ENCODE measurements at places on chromosomes 7 and 10.

- DNase-seq, result no peak
Observed at GRCh38 chr7:74191231-74191630, 17.1 kb downstream of the EIF4H start.

GRCh38 chr7:36286226-36286625 is 103.4 kb upstream of the ANLN start:
- no peak for DNase-seq

DNA sequence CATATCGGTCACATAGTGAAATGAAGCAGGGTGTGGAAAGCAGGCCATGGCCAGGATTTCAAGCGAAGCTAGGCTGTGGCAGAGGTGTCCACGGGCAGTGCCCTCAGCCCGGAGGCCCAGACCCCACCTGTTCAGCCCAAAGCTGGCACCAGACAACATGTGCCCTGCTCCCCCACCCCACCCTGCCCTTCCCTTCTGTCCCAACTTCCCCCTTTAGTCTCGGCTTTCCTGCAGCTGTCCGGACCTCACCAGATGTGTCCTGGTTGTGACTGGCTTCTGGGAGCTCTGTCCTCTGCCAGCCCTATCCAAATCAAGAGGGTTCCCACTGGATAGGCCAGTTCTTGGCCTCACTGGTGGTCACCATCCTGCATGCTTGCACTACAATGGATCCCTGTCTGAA is 37.3 kb downstream of the ADAM12 start:
- DNase-seq, result no peak

- DNase-seq, result no peak
Observed at GRCh38 chr10:13527864-13528122, 1.0 kb downstream of the BEND7 start.

DNA sequence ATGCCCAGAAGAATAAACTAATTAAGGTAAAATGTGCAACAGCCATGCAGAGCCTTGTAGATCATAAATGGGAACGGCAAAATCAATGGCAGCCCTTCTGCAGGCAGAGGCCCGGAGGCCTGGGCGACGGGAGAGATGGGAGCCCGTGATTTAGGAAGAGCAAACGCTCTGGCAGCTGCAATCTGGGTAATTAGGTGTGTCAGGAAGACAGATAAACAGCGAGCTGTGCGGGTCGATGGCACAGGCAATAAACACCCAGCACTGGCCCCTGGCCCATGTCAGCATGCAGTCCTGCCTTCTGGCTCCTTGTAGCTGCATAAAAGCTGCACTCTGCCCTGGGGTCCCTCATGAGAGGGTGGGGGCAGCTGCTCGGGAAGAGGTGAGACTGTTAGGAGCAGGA is 78.0 kb downstream of the GOLGA7B start:
- no peak for DNase-seq

DNA sequence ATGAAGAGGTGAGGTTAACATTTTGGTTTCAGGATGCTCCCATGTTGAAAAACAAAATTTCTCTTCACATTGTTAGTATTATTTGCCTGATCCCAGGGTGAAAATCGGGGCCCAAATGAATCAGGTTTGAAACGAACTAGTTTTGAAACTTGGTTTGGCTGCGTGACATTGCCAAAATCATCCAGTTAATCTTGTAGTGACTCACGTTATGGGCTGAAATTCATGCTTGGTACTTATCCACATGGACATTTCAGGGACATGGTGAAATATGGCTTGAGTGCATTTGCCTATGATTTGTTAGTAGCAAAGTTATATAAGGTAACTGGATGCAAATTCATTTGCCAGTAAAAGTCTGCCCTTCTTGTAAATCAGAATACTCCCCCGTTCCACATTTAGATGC is 97.3 kb downstream of the CFAP58 start:
- no peak for DNase-seq

- no peak for DNase-seq
Observed at GRCh38 chr7:55309040-55309991, 55.8 kb upstream of the LANCL2 start.

DNA sequence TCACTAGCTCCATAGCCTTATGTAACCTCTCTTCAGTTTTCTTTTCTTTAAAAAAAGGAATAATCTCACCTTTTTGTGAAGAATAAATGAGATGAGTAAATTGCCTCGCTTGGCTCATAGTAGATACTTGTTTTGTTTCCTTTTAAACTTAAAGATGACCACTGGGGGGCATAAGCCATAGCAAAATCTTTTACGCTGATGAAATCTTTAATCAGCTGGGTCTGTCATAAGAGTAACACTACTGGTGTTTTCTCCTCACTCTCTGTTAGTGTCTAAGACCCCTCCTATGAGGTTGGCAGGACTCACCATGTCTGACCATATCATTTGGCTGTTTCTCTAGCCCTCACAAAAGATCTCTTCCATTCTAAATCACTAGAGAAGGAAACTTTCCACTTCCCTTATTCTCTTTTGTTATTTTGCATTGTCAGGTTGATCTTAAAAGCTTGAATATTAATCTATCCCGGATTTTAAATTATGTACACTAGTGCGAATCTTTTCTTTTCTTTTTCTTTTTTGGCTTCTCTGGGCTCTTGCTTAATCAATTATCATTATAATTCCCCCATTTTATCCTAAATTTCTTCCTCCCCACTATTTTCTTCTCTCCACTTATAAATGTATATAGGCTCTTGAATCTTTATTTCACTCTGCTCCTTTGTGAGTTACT is 12.5 kb downstream of the STAG3 start:
- DNase-seq, result no peak

- peak; percentile 21 for DNase-seq
Observed at GRCh38 chr10:126569513-126570244, 100.8 kb downstream of the C10orf90 start.

DNA sequence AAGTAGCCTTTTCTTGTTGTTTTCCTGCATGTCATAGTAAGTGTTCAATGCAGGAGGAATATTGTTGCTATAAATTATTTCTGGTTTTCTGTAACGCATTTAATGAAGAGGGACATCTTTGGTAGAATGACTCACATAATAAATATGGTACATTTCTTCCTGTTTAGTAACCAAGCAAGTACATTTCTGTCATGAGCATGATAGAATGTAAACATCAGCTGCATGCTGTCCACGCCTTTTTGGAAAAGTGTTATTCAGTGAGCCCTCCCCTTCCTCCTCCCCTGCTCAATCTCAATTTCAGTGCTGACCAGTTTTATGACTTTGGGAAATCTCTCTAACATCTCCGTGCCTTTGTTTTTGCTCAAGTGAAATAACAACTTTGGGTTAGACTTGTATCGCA is 664.0 kb downstream of the XPNPEP1 start:
- DNase-seq, result peak; percentile 41

DNA sequence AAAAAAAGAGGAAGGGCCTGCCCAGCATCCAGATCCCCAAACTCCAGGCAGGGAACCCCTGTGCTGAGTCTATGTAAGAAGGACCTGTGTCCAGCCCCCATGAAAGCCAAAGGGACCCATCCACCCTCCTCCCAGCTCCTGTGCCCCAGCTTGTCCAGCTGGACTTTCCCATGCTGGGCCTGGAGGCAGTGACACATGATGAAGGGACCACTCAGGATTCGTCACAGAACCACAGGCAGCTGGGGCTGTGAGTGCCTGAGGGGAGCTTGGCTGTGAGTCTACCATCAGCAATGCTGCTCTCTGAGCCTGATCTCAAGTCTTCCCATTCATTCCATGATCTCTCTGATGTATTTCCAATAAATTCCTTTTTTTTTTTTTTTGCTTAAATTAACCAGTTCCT is 36.2 kb upstream of the MNX1 start:
- peak; percentile 41 for DNase-seq

DNA sequence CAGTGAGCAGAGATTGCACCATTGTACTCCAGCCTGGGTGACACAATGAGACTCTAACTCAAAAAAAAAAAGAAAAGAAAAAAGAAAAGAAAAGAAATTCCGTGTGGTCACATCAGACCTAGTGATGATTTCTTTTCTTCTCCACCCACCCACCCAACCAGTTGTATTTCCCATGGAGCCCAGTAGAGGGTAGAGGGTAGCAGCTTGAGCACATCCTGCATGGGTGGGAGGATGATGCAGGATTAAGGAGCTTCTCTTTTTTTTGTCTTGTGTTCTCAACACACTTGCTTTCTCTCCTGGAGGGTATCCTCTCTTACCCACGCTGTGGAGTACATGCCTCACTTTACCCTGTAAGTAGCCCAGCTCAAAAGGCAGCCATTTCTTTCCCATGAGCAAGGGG is 118.6 kb upstream of the CARD11 start:
- no peak for DNase-seq

- DNase-seq, result no peak
Observed at GRCh38 chr7:10940704-10941355, 32.8 kb upstream of the PHF14 start.

- DNase-seq, result no peak
Observed at GRCh38 chr10:77832238-77832637, 94.3 kb downstream of the DLG5 start.

GRCh38 chr7:43306404-43306803 is 194.0 kb downstream of the HECW1 start:
- no peak for DNase-seq

DNA sequence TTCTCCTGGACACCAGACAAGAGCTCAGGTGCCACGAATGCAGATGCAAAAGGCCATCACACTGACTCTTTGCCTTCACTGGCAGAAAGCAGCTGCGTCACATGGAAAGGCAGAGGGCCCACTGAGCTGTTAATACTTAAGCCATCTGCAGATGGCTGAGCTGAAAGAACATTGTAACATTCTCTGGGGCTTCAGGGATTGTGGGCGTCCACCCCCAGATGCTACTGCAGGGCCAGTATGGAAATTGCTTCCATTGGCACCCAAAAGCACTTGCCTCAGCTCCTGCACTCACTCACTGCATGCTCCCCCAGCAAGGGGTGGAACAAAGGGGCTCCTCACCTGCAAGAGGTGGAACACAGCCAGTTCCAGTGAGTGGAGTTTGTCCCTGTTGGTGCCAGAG is 1264.6 kb downstream of the REEP3 start:
- no peak for DNase-seq

DNA sequence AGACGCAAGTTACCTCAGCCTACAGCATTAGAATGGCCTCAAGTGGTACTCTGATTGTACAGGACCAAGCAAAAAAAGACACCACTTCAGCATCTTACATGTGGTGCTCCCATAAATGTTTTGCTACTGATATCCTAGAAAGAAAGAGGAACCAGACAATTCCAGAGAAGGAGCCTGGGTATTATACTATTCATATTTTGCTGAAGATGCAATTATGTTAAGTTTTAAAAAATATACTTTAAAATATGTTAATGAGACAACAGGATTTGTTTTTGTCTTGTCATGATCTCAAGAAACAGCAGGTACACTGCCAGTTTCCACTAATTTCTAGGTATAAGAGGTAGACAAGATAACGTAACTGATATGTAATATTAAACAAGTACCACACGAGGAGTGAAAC is 92.6 kb downstream of the JMJD1C start:
- DNase-seq, result no peak

DNA sequence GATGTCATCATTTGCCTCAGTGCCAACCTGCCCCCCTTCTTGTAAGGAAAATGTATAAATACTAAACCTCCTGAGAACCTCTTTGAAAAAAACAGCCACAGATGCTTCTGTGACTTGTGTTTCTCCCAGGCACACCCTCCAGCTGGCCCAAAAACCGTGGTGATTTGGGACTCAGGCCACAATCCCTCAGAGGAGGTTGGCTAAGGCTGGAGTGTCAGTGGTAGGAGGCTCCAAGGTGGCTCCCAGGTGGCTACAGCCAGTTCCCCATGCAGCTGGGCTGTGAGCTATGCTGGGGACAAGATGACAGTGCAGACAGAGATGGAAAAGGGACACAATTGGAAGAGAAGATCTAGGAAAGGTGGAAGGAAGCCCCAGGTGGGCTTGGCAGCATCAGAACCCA is 104.7 kb downstream of the CPXM2 start:
- no peak for DNase-seq

GRCh38 chr7:36045326-36045725 is 107.7 kb upstream of the EEPD1 start:
- DNase-seq, result no peak

- DNase-seq, result no peak
Observed at GRCh38 chr7:115634633-115635032, 395.9 kb downstream of the TFEC start.

GRCh38 chr10:92699518-92700381 is 10.0 kb downstream of the HHEX start:
- DNase-seq, result peak; percentile 47

DNA sequence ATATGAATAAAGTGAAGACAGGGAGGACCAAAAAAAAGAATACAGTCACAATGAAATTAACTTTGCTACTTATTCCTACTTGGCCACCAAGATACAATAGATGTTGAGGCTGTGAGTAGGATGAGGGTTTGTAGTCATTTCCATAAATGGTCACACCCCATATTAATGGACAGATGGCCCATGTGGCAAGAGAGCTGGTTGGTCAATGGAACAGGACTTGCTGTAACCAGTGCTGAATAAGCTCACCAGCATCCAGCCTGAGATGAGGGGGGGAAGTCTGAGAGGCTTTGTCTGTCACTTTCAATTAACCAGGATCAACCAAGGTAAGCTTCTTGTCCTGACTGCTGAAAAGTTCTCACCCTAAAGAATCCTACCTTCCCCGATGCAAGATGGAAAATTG is 130.4 kb upstream of the KCNMA1 start:
- DNase-seq, result no peak

- no peak for DNase-seq
Observed at GRCh38 chr7:45459476-45459875, 114.7 kb upstream of the ADCY1 start.

DNA sequence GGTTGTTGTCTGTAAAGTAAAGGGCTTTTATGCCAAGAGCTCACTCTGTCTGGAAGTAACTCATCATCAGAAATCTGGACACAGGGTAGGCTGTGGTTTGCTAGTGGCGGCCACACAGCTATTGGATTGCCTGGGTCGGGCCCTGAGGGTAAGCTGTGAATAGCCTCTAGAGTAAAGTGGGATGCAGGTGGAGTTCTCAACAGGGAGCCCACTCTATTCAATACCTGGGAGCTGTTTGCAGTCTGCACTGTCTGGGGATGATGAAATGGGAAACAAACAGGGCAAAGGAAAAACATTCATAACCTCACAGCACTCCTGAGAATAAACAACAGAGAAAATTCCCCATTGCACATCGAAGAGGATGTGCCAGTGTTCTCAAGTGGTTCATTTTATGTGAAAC is 582.6 kb downstream of the CALN1 start:
- no peak for DNase-seq

- DNase-seq, result no peak
Observed at GRCh38 chr10:96651998-96652431, 65.2 kb upstream of the TM9SF3 start.

GRCh38 chr7:1024331-1024841 is 20.0 kb upstream of the GPR146 start:
- DNase-seq, result no peak

GRCh38 chr10:5416981-5417380 is 4.6 kb downstream of the NET1 start:
- no peak for DNase-seq

- DNase-seq, result no peak
Observed at GRCh38 chr10:62166331-62167131, 102.1 kb downstream of the RTKN2 start.

- DNase-seq, result no peak
Observed at GRCh38 chr7:45147858-45148652, 9.5 kb upstream of the RAMP3 start.

DNA sequence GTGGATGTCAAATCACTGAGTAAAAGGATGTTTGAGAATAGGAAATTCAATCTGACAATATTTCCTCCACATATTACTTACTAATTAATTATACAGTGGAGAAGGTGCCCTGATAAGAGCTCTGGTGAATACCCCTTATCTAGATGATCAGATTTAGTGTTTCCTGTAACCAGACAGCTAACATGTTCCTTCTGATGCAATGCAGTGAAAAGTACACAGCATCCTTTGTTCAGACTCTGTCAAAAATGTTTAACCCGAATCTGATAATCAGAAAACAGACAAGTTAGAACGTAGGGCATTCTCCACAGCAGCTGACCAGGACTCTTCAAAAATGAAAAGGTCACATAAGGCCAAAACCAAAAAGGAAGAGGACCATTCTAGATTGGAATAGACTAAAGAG is 46.2 kb downstream of the WDR11 start:
- DNase-seq, result no peak

Data from HTR-8/SVneo (cell line).